ENCODE measurements at places on chromosomes 13 and 19.

- no peak for DNase-seq
Observed at GRCh38 chr19:5827342-5827890, 12.1 kb downstream of the FUT6 start.

- peak; percentile 21 for DNase-seq
Observed at GRCh38 chr13:64928696-64929499, 2301.2 kb downstream of the PCDH9 start.

GRCh38 chr13:94999871-95000270 lies 287.5 kb upstream of the SOX21 start:
- DNase-seq: peak; percentile 21

DNA sequence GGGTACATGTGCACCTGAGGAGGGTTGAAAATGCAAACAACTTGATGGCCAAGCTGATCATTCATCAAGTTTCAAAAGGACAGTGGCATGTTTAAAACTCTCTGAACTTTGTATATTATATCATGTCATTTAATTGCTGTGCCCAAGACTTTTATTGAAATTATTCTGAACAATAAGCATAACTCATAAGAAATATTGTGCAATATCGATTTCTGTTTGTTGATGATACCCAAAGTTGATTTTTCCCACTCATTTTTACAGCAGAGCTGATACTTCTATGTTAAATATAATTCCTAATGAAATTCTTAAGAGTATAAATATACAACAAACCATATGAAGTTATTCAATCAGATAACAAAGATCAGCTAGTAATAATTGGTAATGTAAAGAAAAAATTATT lies 49.1 kb downstream of the PCDH17 start:
- no peak for DNase-seq

DNA sequence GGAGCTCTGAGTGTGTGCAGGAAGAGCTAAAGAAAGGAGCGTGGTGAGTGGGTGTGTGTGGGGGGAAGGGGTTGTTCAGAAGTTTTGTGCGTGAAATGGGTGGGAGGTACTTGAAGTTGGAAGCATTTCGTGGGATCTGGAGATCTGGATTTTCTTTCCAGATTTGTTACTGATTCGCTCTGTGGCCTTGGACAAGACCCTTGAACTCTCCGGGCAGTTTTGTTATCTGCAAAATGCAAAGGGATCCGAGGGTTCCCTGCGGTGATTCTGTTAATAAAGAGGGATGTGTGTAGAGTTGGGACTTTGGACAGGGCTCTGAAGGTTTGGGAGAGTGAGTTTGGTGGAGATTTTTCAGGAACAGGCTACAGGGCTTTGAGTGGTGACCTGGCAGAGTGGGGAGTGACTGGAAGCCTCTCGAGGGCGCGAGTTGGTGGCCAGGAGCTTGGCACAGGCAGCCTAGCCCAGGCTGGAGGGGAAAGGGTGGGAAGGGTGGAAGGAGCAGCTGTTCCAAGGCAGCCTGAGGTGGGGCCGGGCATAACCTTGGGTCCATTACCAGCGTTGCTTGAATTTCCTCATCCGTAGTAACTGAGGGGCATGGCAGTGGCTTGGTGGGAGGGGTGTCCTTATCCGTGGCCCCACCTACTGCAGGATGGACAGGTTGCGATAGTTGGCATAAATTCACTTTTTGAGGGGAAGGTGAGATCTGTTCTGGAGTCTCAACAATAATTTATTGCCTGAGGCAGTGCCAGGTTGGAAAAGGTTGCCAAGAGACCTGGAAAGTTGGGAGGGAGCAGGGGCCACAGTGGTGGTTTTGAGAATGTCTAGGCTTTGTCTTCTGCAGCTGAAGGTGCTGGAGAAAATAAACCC lies 2.1 kb downstream of the ACTN4 start:
- DNase-seq: peak; percentile 83

GRCh38 chr19:50173127-50173526 lies 10.0 kb upstream of the IZUMO2 start:
- DNase-seq: peak; percentile 76

- peak; percentile 39 for DNase-seq
Observed at GRCh38 chr19:55491546-55492360, 3.5 kb downstream of the SSC5D start.
